ENCODE measurements at places on chromosomes 1 and 21. TPM values are rescaled to one million over a fixed set of nuclear protein-coding genes. Genes with fewer than 3 reads are reported as not detected.

GRCh38 chr1:28290851-28291250 is 31.5 kb downstream of the SESN2 start:
- H3K36me3 ChIP-seq, result no peaks in the 10 kb centered on the region
- no peak overlapping the region for H3K4me3 ChIP-seq
- H3K4me1 ChIP-seq, result no peaks in the 10 kb centered on the region
- DNase-seq, result no peak

DNA sequence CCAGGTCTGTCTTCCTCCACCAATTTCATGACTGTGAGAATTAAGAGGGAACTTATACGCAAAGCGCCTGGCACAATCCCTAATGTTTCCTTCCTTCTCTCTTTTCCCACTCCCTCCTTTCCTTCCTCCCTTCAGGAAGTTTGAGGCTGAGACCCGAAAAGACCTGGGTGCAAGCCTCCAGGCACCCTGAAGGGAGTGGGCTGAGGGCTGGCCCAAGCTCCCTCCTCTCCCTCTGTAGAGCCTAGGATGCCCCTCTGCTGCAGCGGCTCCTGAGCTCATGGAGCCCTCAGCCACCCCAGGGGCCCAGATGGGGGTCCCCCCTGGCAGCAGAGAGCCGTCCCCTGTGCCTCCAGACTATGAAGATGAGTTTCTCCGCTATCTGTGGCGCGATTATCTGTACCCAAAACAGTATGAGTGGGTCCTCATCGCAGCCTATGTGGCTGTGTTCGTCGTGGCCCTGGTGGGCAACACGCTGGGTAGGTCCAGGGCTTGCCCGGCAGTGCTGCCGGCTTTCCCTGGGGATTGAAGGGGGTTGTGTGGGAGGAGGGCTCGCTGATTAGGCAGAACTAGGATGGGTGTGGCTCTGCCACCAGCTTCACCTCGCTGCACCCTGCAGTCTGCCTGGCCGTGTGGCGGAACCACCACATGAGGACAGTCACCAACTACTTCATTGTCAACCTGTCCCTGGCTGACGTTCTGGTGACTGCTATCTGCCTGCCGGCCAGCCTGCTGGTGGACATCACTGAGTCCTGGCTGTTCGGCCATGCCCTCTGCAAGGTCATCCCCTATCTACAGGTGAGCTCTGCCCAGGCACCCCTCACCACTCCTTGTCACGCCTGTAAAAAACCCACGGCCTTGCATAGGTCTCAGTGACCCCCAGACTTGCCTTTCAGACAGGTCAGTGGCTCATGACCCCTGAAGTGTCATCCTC is 1.7 kb downstream of the HCRTR1 start:
- H3K4me3 ChIP-seq, result no peak overlapping the region
- no peak overlapping the region for H3K27ac ChIP-seq
- no peak for DNase-seq
- H3K4me1 ChIP-seq, result peaks cover 4% of the 10 kb centered on the region
- no peaks in the 10 kb centered on the region for H3K36me3 ChIP-seq
- peaks cover 24% of the 10 kb centered on the region for H3K27me3 ChIP-seq

- no peak for DNase-seq
- no peaks in the 10 kb centered on the region for H3K36me3 ChIP-seq
- no peak overlapping the region for H3K27ac ChIP-seq
- H3K4me1 ChIP-seq, result no peaks in the 10 kb centered on the region
Measured at GRCh38 chr1:228706305-228706704, 29.0 kb upstream of the RHOU start.

- H3K27me3 ChIP-seq, result no peaks in the 10 kb centered on the region
- H3K36me3 ChIP-seq, result no peaks in the 10 kb centered on the region
- no peak for DNase-seq
- H3K4me3 ChIP-seq, result no peak overlapping the region
Measured at GRCh38 chr1:165842023-165842670, 14.7 kb downstream of the UCK2 start.

DNA sequence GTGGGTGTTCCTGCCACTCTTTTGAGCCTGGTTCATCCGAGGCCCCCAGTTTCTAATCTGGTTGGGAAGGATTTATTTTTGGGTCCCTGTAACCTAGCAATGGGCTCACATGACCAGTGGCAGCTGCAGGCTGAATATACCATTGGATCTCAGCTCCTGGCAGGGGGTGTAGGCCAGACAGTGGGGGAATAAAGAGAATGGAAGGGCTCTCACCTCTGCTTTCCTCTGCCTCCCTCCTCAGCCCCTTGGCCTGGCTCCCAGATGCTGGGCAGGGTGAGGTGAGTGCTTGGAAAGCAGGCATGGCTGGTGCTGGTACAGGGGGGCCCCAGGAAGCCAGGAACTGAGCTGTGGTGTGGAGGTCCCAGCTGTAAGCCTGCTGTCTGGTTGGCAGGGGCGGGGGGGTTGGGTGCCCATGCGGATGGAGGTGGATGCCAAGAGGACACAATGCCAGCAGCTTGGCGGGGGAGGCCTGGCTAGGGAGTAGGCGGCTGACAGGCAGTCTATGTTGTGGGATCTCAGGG is 3.6 kb upstream of the GPR61 start:
- no peak overlapping the region for H3K4me3 ChIP-seq
- H3K4me1 ChIP-seq, result peaks cover 10% of the 10 kb centered on the region
- no peak overlapping the region for H3K27ac ChIP-seq
- no peak for DNase-seq

GRCh38 chr1:2799811-2800663 is 1.5 kb downstream of the TTC34 start:
- no peak overlapping the region for H3K4me3 ChIP-seq
- no peaks in the 10 kb centered on the region for H3K4me1 ChIP-seq
- H3K36me3 ChIP-seq, result no peaks in the 10 kb centered on the region
- no peak overlapping the region for H3K27ac ChIP-seq
- peak; percentile 64 for DNase-seq

The TAL1 gene
- 18.3 TPM for total RNA-seq

The ASCL5 gene
- total RNA-seq, result 0.29 TPM
